ENCODE measurements at places on chromosomes 6 and 20. TPM values are rescaled to one million over a fixed set of nuclear protein-coding genes. Genes with fewer than 3 reads are reported as not detected.

Gene KIAA0408
- 0.51 TPM for total RNA-seq

Gene GLP1R
- total RNA-seq: 0.08 TPM

Gene TAAR8
- not detected for total RNA-seq

Gene FAM217A
- total RNA-seq: not detected

Gene GHRH
- total RNA-seq: not detected

GRCh38 chr20:46828471-46828870, 66.2 kb upstream of the EYA2 start:
- DNase-seq: no peak

DNA sequence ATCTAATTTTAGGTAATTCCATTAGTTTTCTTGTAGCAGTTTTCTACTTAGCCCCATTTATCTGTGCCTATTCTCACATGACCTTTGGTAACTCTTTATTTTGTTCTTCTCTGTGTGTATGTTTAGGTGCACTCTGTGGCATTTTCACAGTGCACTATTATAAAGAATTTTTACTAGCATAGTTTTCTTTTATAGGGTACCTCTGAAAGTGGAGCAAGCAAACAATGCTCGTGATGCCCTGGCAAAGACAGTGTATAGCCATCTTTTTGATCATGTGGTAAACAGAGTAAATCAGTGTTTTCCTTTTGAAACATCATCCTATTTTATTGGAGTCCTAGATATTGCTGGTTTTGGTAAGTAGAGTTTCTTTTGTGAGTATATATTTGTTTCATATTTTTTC, 107.9 kb downstream of the MYO6 start:
- DNase-seq: no peak

GRCh38 chr6:33692078-33692759, 19.3 kb downstream of the UQCC2 start:
- DNase-seq: no peak
